Activated CD8-positive, alpha-beta memory T cell treated with anti-CD3 and anti-CD28 coated beads for 48 hours (primary cell): ENCODE measurements at places on chromosomes 5 and 9.

DNA sequence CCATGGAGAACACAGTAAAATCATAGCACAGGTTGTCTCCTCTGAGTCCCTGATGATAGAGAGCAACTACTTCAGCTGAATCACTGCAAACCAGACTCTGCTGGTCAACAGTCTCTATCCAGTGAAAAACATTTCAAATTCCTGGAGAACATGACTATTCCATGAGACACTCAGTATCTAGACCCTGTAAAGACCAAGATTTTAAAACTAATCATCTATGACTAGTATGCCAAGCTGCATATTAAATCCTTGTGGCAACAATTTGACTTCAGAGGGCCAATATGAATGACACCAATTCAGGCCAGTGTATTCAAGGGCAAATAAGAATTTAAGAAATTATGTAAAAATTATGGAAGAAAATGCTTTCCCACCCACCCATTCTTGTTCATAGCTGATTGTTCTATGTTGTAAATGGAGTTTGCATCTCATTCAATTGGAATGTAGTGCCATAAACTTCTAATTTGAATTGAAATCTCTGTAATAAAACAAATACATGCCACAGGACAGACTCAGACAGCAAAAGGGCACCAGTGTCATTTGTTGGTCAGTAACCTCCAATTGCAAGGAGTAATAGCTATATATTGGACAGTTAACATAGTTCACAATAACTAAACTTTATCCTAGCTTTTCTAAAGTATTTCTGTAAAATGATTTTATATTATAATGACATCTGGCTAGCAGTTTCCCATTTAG, 80.1 kb upstream of the LPAR1 start:
- DNase-seq: no peak

- DNase-seq: no peak
Measured at GRCh38 chr5:93226202-93226735, 354.8 kb downstream of the NR2F1-AS1 start.

- DNase-seq: no peak
Measured at GRCh38 chr5:160023007-160023907, 14.3 kb downstream of the TTC1 start.

- DNase-seq: no peak
Measured at GRCh38 chr9:100131216-100131615, 32.2 kb downstream of the INVS start.

- DNase-seq: no peak
Measured at GRCh38 chr9:71767776-71768321, 464 bp downstream of the CEMIP2 start.

GRCh38 chr5:24162343-24162742, 482.4 kb downstream of the CDH10 start:
- no peak for DNase-seq

DNA sequence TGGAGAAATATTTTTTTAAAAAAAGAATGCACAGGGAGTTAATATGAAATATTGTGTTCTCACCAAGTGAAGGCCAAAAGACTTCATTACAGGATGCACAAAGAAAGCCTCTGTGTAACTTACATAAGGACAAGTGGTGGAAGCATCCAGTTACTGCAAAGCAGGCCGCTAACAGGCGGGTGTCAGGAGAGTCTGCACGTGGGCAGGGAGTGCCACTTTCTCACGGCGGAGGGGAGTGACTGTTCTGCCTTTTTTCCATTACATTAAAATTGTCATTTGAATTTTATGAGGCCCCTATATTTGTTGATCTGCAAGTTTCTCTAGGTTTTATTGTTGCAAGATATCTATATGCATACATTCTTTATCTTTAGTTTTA, 28.1 kb upstream of the SPATA31E1 start:
- no peak for DNase-seq

DNA sequence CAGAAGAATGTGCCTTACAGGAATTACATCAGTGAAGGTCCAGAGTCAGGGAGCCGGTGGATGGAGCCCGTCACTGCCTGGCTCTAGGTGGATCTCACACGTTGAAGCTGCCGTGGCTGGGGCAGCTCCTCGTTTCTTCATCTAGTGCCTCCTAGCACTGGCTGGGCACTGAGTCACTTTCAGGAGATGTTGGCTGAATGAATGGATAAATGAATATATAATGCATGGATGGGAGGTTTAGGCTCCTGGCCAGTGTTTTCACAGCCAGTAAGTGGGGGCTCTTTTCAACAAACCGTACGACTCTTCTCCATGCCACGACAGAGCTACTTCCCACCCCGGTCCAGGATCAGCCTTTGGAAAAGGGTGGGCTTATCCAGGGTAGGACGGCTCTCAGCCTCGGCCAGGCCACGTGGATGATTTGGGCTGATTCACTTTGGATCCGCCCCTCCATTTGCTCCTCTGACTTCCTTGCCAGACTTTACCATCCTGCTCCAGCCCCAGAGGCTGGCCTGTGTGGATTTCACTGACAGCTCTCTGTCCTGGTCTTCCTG, 1.3 kb upstream of the SH3PXD2B start:
- DNase-seq: no peak

DNA sequence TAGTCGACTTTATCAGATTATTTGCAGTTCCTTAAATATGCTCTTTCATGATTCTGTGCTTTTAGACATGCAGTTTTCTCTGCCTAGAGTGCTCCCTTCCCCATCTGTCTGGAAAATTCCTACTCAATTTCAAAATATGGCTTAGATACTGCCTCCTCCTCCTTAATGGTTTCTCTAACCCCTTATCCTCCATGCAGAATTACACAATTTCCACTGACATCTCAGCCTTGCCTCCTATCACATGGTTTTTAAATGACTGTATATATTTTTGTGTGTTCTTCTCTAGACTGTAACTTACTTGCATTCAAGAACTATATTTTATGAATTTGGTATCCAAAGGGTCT, 85.2 kb downstream of the SLC44A1 start:
- no peak for DNase-seq

DNA sequence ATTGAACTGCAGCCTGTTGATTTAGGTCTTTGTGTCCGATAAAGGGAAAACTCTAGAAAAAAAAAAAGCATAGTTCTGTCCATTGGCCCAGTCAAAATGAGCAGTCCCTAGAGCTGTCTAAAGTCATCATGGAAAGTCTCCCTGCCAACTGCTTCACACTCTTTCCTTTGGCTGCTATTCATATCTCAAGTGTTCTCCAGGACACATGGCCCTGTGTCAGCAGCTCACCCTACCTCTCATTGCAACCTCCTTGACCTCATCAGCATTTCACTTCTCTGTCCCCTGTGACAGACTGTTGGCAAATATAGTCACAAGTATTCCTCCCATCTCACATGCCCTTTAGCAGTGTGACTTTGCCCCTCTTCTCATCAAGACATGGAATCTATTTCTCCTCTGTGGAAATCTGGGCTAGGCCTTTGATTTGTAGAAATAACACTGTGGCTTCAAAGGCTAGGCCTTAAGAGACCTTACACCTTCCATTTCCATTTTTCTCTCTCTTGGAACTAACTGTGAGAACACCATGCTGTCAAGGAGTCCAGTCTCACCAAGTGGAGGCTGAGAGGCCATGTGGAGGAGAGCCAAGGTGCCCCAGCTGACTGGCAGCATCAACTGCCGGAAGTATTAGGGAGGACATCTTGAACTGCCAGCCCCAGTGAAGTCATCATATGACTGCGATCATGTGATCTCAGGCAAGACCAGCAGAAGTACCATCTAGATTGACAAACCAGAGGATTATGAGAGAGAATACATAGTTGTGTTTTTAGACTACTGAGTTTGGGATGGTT, 149.4 kb upstream of the TARS1 start:
- no peak for DNase-seq

GRCh38 chr9:120925535-120926396, 830 bp downstream of the TRAF1 start:
- DNase-seq: no peak

GRCh38 chr9:113998525-113999255, 79.4 kb downstream of the AMBP start:
- no peak for DNase-seq

GRCh38 chr9:83132768-83133167, 69.8 kb upstream of the RASEF start:
- no peak for DNase-seq

DNA sequence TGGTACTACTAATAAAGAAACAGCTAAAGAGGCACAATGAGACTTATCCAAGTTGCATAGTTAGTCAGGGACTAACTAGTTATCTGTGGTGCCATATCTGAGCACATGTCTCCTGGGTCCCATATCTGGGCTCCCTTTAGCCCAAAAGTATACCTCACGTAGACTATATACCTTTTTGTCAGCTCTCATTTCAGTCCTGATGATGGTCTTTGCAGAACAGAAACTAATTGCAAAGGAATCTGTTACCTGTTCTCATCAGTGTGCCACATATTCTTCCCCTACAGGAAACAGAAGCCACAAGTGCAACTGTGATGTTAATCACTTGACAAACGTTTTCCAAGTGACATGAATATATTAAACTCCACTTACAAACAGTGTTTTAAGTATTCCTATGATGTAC, 395.2 kb downstream of the KIAA0825 start:
- DNase-seq: no peak
